ENCODE measurements at places on chromosomes 16 and 17.

- DNase-seq, result no peak
- peaks cover 14% of the 10 kb centered on the region for H3K36me3 ChIP-seq
- peaks cover 13% of the 10 kb centered on the region for H3K4me1 ChIP-seq
- H3K4me3 ChIP-seq, result no peak overlapping the region
- no peak overlapping the region for H3K27ac ChIP-seq
Measured at GRCh38 chr16:9345046-9345445, 253.6 kb downstream of the HAPSTR1 start.

GRCh38 chr17:51668155-51668962 is 408.0 kb downstream of the UTP18 start:
- H3K4me3 ChIP-seq, result no peak overlapping the region
- peaks cover 12% of the 10 kb centered on the region for H3K27me3 ChIP-seq
- H3K27ac ChIP-seq, result no peak overlapping the region
- peaks cover 39% of the 10 kb centered on the region for H3K36me3 ChIP-seq

- no peak overlapping the region for H3K27ac ChIP-seq
- H3K4me1 ChIP-seq, result peaks cover 19% of the 10 kb centered on the region
- H3K36me3 ChIP-seq, result no peaks in the 10 kb centered on the region
- H3K4me3 ChIP-seq, result no peak overlapping the region
Measured at GRCh38 chr17:10337976-10338375, 34.8 kb downstream of the MYH13 start.

- H3K4me1 ChIP-seq, result peaks cover 7% of the 10 kb centered on the region
- H3K36me3 ChIP-seq, result no peaks in the 10 kb centered on the region
- H3K4me3 ChIP-seq, result no peak overlapping the region
- no peak overlapping the region for H3K27ac ChIP-seq
Measured at GRCh38 chr16:57500578-57501111, 14.4 kb upstream of the DOK4 start.

GRCh38 chr17:34913001-34913400 is 48.3 kb downstream of the CCT6B start:
- no peaks in the 10 kb centered on the region for H3K4me1 ChIP-seq
- H3K36me3 ChIP-seq, result no peaks in the 10 kb centered on the region
- no peak for DNase-seq

DNA sequence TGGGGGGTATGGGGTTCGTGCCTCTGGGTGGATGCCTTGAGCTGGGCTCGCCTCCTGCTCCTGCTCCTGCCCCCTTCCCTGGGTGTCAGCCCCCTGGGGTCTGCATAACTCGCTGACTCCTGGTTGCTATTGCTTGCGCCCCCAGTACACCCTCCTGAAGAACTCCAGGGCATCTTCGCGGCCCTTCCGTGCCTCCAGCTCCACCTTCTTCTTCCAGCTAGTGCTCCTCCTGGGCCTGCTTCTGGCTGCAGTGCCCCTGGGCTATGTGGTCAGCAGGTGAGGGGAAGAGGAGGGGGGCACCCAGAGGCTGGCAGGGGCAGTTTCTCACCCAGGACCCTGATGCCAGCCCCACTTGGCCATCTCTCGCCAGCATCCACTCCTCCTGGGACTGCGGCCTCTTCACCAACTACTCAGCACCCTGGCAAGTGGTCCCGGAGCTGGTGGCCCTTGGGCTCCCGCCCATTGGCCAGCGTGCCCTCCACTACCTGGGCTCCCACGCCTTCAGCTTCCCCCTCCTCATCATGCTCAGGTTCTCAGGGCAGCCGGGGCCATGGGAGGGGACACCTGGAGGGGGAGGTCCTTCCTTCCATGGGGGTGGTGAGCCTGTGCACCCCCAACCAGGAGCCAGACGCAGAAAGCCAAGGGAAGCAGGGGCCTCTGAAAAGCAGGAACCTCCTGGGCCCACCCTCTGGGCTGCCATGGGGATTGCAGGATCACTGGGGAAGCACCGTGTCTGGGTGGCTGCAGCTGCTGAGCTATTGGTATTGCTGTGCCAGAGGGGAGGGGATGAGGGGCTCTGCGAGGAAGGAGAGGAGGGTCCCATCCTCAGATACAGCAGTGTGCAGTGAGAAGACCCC is 7.8 kb upstream of the C17orf99 start:
- DNase-seq, result no peak
- H3K4me3 ChIP-seq, result no peak overlapping the region
- H3K4me1 ChIP-seq, result peaks cover 24% of the 10 kb centered on the region

GRCh38 chr17:34068571-34068970 is 186.5 kb upstream of the CCL2 start:
- 0 out of 2 replicates have a peak, but pooled peaks cover 2% of the 10 kb centered on the region for H3K4me1 ChIP-seq
- H3K27ac ChIP-seq, result no peak overlapping the region
- no peak for DNase-seq
- H3K36me3 ChIP-seq, result peaks cover 9% of the 10 kb centered on the region
- no peak overlapping the region for H3K4me3 ChIP-seq

GRCh38 chr17:49358641-49359247 is 3.3 kb downstream of the ZNF652 start:
- H3K27ac ChIP-seq, result peak overlapping the region; percentile 44
- no peak for DNase-seq
- H3K27me3 ChIP-seq, result no peaks in the 10 kb centered on the region

- H3K36me3 ChIP-seq, result no peaks in the 10 kb centered on the region
- no peaks in the 10 kb centered on the region for H3K27me3 ChIP-seq
- H3K4me3 ChIP-seq, result no peak overlapping the region
- peak; percentile 78 for DNase-seq
Measured at GRCh38 chr16:89037261-89038152, 56.1 kb upstream of the ACSF3 start.

GRCh38 chr16:64253096-64253495 is 868.8 kb downstream of the CDH11 start:
- no peak for DNase-seq
- H3K27ac ChIP-seq, result no peak overlapping the region
- no peaks in the 10 kb centered on the region for H3K4me1 ChIP-seq

DNA sequence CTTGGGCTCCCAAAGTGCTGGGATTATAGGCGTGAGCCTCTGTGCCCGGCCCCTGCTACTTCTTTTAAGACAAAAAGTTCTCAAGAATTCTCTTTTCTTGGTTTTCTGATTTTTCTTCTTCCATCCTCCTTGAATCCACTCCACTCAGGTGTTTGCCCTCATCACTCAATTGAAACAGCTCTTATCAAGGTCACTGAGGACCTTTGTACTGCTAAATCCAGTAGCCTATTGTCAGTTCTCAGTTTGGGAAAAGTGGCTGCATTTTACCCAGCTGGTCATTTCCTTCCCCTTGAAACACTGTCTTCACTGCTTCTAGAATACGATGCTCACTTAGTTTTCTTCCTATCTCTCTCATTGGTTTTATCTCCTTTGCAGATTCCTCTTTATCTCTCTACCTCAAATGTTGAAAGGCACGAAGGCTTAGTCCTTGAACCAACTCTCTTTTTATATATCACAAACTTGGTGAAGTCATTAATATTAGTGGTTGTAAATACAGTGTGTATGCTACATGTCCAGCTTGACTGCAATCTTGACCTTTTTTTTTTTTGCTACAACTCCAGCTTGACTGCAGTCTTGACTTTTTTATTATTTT is 29.8 kb downstream of the ZNRF1 start:
- no peak for DNase-seq
- H3K27ac ChIP-seq, result no peak overlapping the region
- H3K36me3 ChIP-seq, result peaks cover 6% of the 10 kb centered on the region
- no peak overlapping the region for H3K4me3 ChIP-seq
- no peaks in the 10 kb centered on the region for H3K27me3 ChIP-seq

DNA sequence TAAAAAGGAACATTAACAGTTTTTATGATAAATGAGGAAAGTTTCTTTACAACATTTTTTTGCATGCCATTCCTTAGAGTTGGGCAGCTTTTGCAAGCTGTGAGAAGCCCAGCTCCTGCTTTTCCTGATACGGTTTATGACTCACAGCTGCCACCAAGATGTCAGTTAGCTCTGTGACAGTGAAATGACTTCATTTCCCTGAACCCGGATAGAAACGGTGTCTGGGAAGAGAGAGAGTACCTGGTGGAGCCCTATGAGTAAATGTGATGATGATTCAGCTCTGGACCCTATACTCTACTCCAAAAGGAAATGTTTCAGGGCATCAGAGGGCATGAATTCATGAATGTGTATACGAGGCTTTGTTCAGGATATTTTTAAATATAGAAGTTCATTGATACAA is 366.3 kb upstream of the HSBP1 start:
- no peak for DNase-seq
- no peaks in the 10 kb centered on the region for H3K27me3 ChIP-seq
- no peak overlapping the region for H3K27ac ChIP-seq
- no peak overlapping the region for H3K4me3 ChIP-seq
- no peaks in the 10 kb centered on the region for H3K36me3 ChIP-seq

DNA sequence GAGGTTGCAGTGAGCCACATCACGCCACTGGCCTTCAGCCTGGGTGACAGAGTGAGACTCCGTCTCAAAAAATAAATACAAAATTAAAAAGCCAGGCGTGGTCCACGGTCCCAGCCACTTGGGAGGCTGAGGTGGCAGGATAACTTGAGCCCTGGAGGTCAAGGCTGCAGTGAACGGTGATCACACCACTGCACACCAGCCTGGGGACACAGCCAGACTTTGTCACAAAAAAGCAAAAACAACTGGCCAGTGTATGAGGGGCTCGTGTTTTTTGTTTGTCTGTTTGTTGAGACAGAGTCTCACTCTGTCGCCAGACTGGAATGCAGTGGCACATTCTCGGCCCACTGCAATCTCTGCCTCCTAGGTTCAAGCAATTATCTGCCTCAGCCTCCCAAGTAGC is 1.2 kb upstream of the UBB start:
- no peak overlapping the region for H3K4me3 ChIP-seq
- H3K27me3 ChIP-seq, result no peaks in the 10 kb centered on the region
- H3K4me1 ChIP-seq, result peaks cover 25% of the 10 kb centered on the region
- DNase-seq, result no peak
- peaks cover 28% of the 10 kb centered on the region for H3K36me3 ChIP-seq
- H3K27ac ChIP-seq, result no peak overlapping the region

DNA sequence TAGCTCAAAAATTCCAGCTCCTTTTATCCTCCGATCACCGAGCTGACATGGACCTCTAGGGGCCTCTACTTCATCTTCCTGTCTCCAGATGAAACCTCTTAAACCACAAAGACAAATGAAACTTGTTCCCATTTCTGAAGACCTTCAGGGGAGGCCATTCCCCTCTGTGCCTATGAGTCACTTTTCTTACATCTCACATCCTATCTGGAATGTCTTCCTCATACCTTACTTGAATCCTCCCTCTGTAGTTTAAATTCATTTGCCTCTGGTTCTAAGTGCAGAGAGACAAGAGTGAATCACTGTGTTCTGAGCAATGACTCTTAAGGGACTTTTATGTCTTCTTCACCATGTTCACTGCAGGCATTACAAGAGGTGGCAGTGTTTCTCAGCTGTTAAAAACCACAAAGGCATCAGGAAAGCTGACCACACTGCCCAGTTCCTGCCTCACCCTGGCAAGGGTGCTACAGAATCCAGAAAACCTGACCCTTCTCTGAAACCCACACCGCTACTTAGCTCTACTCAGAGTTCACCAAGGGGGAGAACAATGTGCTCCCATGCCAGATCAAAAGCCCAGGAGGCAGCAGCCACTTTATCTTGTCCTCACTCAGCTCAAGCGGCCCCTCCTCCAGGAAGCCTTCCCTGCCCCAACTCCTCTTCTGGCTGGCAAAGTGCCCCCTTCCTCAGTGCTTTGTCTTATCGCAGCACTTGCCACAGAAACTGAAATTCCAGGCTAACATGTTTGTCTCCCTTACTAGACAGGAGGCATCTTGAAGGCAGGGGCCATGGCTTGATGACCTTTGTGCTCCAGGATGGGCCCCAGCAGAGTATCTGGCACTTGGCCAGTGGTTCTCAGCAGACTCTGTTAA is 6.4 kb downstream of the CUEDC1 start:
- H3K27me3 ChIP-seq, result peaks cover 13% of the 10 kb centered on the region
- no peak overlapping the region for H3K4me3 ChIP-seq
- H3K27ac ChIP-seq, result no peak overlapping the region

- H3K4me1 ChIP-seq, result no peaks in the 10 kb centered on the region
- H3K36me3 ChIP-seq, result 0 out of 2 replicates have a peak, but pooled peaks cover 4% of the 10 kb centered on the region
- no peak for DNase-seq
- H3K27ac ChIP-seq, result no peak overlapping the region
- no peaks in the 10 kb centered on the region for H3K27me3 ChIP-seq
- no peak overlapping the region for H3K4me3 ChIP-seq
Measured at GRCh38 chr17:79435962-79436361, 174.9 kb downstream of the RBFOX3 start.

- H3K27me3 ChIP-seq, result no peaks in the 10 kb centered on the region
- no peak overlapping the region for H3K4me3 ChIP-seq
- 0 out of 2 replicates have a peak overlapping the region, but pooled peaks have one; percentile 24 for H3K27ac ChIP-seq
- H3K4me1 ChIP-seq, result peaks cover 16% of the 10 kb centered on the region
Measured at GRCh38 chr17:57834146-57834741, 15.6 kb downstream of the MRPS23 start.

DNA sequence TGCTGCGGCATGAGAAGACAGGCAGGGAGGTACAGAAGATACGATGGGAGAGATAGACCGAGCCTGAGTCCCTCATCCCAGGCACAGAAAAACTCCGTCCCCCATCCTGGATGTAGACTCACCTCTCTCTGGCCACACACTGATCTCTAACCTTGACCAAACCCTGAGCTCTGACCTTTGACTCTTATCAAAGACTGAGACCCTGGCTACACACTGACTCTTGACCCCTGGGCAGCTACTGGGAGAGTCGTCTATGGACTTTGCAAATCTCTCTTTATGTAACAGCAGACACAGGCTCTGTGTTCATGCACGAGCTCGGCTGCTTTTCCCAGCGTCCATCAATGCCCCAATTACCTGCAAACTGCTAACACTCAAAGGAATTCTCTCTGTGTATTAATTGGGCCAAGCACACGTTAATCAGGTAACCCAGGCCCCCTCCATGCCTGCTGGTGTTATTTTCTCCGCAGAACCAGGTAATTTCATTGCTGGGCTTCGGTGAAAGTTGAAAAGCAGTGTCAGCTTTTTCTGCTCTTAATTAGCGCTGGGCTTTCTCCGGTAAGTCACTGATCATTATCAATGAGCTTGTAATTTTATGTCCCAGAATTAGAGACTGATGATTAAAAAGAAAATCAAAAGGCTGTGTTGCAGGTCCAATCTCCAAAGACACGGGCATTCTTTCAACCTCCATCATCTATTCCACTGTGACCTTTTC is 179.4 kb upstream of the NLRP1 start:
- no peak overlapping the region for H3K27ac ChIP-seq
- no peaks in the 10 kb centered on the region for H3K4me1 ChIP-seq
- H3K27me3 ChIP-seq, result no peaks in the 10 kb centered on the region
- no peaks in the 10 kb centered on the region for H3K36me3 ChIP-seq
- no peak overlapping the region for H3K4me3 ChIP-seq
- DNase-seq, result no peak

GRCh38 chr16:10683170-10683569 is 11.6 kb downstream of the TEKT5 start:
- H3K27ac ChIP-seq, result no peak overlapping the region
- H3K36me3 ChIP-seq, result no peaks in the 10 kb centered on the region
- H3K4me3 ChIP-seq, result no peak overlapping the region
- H3K4me1 ChIP-seq, result peaks cover 11% of the 10 kb centered on the region

Data from WTC11 (cell line).